ENCODE measurements at places on chromosomes 2 and 18.

GRCh38 chr2:144431998-144432397, 87.9 kb downstream of the ZEB2 start:
- DNase-seq, result no peak

DNA sequence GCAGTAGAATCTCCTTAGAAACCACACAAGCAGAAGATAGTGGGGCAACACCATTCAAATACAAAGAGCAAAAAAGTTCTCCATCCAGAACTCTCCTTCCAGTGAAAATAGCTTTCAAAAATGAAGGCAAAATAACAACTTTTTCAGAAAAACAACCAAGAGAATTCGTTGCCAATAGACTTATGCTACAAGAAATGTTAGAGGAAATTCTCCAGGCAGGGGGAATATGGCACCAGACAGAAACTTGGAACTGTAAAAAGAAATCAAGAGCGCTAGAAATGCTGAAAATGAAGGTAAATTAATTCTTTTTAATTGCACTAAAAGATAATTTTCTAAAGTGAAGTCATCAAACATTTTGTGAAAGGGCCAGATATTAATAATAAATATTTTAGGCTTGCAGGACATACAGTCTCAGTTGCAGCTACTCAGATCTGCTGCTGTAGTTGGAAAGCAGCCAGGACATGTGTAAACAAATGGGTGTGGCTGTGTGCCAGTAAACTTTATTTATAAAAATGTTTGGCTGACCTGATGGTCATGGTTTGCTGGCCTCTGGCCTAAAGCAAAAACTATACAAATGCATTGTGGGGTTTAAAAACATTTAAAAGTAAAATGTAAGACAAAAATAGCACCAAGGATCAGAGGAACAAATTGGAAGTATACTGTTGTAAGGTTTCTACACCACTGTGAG, 73.7 kb upstream of the TGFA start:
- DNase-seq, result no peak

DNA sequence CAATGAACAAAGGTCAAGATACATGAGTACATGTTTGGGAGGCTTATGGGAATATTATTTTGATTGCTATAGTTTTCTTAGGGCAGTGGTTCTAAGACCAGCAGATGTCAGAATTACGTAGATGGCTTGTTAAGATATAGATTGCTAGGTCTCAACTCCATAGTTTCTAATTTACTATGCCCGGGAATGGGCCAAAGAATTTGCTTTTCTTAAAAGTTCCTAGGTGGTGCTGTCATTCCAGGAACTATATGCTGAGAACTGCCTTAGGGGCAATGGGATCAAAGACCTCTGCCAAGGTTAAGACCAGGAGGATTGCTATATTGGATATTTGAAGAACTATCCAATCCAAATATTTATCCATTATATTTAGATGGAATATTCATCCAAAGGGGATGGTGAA, 141.8 kb downstream of the FSIP2 start:
- DNase-seq, result no peak

DNA sequence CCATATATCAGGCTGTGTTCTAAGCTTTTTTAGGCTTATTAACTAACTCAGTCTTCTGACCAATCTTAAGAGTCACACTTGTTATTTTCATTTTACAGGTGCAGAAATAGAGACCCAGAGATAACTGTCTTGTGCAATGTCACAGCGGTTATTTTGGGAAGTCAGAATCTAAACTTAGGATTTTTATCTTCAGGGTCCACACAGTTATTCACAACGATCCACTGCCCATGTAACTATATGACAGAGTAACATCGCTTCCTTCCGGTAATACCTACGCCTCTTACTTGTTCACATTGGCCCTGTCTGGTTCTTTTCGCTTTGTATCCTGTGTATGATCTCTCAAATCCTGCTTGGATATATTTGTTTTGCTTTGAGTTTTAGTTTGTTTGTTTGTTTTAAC, 631.7 kb downstream of the LRP1B start:
- no peak for DNase-seq

- DNase-seq, result no peak
Measured at GRCh38 chr2:115161081-115161770, 718.8 kb downstream of the DPP10 start.

DNA sequence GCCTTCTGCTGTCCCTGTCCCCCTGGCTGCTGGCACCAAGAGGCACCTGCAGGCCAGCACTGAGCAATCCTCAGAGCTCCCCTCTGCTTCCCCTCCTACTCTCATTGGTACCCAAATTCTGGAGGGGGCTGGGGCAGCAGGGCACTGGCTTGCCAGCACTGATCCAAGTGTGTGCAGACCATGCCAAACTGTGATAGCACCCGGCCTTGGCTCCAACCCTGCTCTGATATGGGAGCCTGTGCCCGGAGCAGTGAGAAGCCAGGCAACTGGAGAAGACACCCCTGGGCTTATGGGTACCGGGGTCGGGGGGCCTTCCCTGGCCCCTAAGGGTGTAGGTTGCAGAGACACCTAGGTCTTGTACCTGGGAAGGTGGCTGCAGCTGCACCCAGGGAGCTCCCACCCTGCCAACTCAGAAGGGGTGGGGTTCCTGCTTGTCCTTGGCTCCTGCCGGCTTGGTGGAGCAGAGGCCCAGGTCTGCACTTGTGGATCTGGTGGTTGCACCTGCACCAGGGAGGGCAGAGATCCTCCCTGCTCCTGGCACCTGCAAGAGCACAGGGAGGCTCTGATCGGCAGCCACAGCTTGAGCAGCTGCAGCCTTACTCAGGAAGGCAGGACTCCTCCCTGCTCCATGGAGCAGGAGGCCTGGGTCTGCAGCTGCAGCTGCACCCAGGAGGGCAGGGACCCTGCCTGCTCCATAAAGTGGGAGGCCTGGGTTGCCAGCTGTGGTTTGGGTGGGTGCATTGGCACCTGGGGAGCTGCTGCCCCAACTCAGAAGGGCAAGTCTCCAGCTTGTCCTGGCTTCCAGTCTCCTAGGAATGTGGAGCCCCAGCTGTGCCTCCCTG, 96.3 kb downstream of the BCL2L11 start:
- DNase-seq, result no peak

DNA sequence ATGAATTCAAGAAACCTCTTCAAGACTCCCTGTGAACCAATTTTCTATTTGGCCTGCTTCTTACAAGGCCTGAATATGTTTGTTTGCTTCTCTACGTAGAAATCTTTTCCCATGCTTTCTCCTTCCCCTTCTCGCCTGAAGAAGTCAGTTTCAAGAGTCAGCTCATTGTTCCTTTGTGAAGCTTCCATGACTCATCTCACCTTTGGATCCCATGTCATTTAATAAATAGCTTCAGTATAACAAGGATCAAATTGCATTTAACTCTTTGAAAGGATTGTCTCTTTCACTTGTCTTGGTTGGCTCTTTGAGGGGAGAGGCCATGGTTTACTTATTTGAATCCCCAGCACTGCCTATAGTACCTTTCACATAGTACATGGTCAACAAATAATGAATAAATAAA, 28.4 kb downstream of the CPS1 start:
- DNase-seq, result no peak
